ENCODE measurements at places on chromosomes 5 and 9.
A peak's percentile ranks its signal among the peaks of the same experiment; 100 is the strongest.

GRCh38 chr5:95327211-95327610 is 42.3 kb upstream of the MCTP1 start:
- DNase-seq = no peak

DNA sequence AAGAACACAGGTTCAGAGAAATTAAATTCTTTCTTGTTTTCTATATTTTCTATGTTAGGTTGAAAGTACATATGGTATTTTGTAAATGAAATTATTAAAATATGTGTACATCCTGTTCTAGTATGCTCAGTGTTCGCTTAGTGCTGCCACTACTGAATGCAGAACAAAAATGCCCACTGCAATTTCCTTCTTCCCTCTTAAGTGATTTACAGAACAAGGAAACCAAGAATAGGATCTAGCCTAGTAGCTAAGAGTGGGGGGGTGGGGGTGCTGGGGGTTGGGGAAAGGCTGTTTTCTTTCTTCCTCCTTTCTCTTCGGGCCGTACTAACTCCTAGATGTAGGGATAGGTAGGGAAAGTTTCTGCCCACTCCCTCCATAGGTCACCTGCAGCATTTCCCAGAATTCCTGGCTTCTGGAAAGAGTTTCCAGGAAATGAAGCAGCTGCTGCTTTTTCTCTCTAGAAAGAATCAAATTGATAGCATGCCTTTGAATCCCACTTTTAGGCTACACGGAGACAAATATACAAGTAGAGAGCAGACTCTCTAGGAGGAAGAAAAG is 15.7 kb downstream of the SPATA9 start:
- DNase-seq = no peak

DNA sequence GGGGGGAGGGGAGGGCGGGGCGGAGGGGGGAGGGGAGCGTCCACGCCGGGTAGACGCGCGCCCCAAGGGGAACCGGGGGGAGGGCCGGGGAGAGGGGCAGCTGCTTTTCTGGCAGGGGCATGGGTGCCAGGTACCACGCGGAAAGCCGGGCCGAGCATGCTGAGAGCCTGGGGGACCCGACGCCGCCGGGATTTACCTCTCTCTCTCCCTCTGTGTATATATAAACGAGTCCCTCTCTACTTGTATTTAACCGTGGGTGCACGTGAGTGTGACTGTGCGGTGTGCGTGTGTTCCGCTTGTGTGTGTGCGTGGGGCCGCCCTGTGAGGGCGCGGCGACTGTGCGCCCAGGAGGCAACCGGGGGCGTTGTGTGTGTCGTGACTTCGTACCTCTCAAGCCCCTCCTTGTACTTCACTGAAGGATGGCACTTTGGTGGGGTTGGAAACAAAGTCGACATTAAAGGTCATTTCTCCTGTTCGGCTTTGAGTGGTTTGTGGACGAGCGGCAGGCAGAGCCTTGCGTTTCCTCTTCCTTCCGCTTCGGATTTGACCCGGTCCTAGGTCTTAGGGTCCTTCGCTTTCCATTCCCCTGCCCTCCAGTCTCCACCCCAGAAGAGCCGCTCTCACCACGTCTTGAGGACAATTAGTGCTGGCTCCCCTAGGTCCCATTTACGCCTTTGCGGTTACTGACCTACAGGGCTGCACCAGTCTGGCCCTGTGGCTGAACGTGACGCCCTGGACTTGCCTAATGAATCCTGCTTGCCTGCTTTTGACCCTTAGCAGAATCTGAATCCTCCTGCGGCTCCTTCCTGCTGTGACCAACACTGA is 36.2 kb upstream of the TTC1 start:
- DNase-seq = no peak

- no peak for DNase-seq
Observed at GRCh38 chr9:14978022-14979000, 68.1 kb upstream of the FREM1 start.

GRCh38 chr9:133406480-133407307 is 11.1 kb downstream of the REXO4 start:
- DNase-seq = peak; percentile 89

- DNase-seq = no peak
Observed at GRCh38 chr5:90359073-90359920, 50.3 kb downstream of the CETN3 start.

DNA sequence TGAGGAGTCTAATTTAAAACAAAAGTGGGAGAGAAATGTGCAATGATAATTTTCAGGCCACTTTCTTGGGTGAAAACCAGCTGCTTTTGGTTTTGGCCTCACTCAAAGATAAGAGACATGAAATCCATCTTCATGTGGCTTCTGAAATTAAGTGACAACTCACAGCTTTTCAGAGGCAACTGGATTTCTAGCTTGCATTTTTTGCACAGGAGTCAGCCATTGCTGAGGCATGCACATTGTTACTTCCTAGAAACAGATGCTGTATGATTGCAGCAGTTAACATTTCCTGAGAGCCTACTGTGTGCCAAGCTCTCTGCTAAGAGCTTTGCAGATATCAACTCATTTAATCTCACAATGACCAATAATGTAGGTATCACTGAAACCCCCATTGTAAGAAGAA is 562.6 kb downstream of the NR2F1-AS1 start:
- DNase-seq = no peak

GRCh38 chr5:95733107-95733665 is 2.0 kb downstream of the RHOBTB3 start:
- no peak for DNase-seq

DNA sequence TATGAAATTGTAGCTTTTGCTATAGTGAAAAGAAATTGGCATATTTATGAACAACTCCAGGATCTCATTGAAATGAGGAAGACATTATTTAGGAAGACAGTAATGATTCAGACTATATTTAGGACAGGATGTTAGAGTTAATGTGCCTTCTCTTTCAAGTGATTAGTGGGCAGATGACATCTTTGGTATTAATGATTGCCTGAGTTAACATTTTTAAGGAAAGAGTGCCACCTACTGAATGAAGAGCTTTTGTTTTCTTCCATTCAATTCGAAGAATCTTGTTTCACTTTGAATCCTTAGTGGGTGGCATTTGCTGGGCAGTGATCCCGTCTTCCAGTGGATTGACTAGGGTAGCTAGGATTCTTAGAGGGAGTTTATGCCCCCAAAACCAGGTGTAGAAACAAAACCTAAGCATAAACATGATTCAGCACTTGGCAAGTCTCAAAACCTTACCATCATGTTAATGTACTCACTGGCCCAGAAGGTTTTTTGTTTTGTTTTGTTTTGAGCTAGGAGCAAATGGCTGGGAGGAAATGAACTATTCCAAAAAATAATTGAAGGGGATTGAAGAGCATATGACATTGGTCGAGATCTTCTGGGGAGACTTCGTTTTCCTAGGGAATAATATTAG is 23.2 kb downstream of the MAP3K1 start:
- peak; percentile 28 for DNase-seq

GRCh38 chr5:50666261-50667022 is at the start of gene PARP8:
PARP8 (plus strand) TSS chr5:50666637; CDS start chr5:50667096, 459 bp downstream.
- DNase-seq = peak; percentile 62

DNA sequence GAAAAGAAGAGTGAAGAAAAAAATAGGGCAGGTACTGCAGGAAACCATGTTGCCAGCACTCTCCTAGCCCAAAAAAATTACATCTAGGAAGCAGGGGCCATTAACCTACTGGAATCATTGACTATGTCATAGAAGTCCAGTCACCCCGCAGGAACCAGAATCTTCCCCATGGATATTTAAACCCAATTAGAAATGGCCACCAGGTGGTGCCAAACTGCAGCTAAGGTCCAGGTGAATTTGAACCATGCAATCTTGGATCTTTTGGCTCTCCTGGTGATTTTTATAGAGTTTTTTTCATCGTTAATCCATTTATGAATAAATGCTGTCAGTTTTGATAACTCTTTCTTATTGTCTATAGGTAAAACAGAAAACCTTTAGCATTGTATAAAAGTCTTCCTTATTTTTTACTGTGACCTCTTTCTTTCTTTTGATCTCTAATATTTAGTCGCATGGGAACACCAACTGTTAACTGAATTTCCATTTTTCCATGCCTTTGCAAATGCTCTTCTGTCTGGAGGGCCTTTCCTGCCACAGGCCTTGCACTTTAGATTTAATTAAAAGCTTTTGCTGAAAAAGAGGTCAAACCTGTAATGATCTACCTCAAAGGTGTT is 147.5 kb upstream of the FGF10 start:
- peak; percentile 22 for DNase-seq

- DNase-seq = no peak
Observed at GRCh38 chr9:81521892-81522291, 167.5 kb downstream of the TLE1 start.

- no peak for DNase-seq
Observed at GRCh38 chr5:164319161-164319560, 813.7 kb downstream of the MAT2B start.

GRCh38 chr5:110371011-110371724 is 355.3 kb downstream of the TMEM232 start:
- no peak for DNase-seq

DNA sequence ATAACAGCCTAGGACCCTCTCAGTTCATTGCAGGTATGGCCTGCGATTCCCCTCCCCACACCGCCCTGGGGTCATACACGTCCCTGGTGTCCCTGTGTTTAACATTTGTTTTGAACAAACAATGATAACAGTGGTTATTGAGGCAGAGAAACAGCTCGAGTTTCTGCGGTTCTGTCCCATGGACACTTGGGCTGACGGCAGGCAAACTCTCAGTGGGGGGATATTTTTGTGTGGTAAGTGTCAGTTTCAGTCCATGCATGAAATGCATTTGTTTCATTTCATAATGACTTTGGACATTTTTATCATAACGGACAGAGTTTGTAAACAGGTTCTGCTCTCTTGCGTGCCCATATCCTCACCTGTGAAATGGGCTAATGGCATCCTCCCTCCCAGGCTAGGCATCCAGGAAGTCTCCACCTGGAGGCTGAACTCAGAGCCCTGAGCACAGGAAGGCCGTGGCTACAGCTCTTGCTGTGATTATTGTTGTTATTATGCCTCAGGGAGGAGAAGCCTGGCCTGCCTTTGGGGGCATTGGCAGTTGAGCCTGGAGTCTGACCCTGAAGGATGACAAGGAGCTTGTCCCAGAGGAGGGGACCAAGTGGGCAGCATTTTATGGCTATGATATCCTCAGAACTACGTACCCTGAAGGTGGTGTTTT is 190.9 kb downstream of the GADD45G start:
- no peak for DNase-seq

- DNase-seq = no peak
Observed at GRCh38 chr9:13810510-13810909, 503.4 kb downstream of the NFIB start.

- no peak for DNase-seq
Observed at GRCh38 chr5:141574122-141574510, 44.7 kb downstream of the DIAPH1 start.

- no peak for DNase-seq
Observed at GRCh38 chr9:120542701-120543490, 37.1 kb downstream of the CDK5RAP2 start.

- no peak for DNase-seq
Observed at GRCh38 chr9:32010322-32010721, 374.1 kb upstream of the ACO1 start.

- DNase-seq = no peak
Observed at GRCh38 chr9:71609448-71609830, 158.9 kb downstream of the CEMIP2 start.

DNA sequence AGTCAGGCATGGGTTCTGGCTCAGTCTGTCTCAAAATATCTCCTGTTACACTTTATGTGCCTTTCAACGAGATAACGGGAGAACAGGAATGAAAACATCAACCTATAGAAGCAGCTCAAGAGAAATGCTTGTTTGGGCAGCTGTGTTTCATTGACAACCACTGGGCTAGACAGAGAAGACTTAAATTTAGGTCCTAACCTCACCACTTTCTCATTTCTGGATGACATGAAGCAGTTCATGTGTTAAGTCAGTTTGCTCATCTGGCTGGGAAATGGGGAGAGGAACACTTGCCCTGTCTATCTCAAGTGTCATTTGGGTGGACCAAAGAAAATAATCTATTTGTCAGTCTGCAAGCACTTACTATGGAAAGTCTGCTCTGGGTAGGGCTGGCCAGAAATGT is 66.7 kb upstream of the PCA3 start:
- DNase-seq = no peak

Measured in GM10248 (cell line).